ENCODE measurements at places on chromosomes 13 and 19.

GRCh38 chr13:97276862-97277269 lies 54.7 kb downstream of the MBNL2 start:
- no peak for DNase-seq

DNA sequence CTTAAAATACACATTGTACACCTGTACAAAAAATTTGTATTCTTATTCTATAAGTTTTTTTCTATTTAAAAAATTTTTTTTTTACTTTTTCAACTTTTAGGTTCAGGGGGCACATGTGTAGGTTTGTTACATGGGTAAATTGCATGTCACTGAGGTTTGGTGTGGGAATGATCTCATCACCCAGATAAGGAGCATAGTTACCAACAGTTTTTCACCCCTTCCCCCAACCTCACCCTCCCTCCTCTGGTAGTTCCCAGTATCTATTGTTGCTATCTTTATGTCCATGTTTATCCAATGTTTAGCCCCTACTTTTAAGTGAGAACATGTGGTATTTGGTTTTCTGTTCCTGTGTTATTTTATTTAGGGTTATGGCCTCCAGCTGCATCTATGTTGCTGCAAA lies 89.9 kb downstream of the CDK8 start:
- no peak for DNase-seq

DNA sequence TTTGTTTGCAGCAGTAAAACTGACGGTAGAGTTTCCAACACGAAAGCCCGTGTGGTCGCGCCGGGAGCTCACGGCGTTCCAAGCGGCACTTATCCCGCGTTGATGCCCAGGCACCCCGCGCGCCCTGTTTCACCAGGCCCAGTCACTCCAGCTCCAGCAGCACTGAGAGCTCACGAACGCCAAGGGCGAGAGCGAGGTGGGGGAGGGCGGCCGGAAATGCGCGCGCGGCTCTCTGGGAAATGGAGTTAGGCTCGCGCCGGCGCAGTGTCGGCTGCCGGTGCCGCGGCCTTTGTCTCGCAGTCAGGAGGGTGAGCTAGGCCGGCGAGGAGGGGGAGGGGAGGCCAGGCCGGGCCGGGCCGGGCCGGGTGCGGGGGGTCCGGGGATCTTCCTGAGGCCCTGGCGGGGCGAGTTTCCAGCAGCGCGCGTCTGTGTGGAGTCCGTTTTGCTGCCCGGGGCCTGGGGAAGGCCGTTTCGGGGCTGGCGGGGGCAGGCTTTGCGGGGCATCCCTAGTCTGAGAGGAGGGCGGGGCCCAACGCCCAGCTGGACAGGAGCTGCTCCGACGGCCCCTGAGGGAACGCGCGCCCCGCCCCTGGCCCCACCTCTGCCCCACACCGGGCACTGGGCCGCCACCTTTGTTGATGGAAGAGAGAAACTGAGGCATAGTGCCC lies at the start of gene ZNF135:
ZNF135 (plus strand) TSS at position 280 of the 668 bp plus-strand sequence. CDS start 721 bp downstream, outside the sequence.
- DNase-seq: peak; percentile 73

DNA sequence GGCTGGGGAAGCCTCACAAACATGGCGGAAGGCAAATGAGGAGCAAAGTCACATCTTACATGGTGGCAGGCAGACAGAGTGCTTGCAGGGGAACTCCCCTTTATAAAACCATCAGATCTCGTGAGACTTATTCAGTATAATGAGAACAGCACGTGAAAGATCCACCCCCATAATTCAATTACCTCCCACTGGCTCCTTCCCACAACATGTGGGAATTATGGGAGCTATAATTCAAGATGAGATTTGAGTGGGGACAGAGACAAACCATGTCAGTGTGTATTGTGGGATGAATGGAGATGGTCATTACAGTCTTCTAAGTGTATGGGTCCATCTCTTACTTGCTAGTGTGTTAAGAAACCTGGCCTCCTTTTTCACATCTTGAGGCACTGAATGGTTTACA lies 4.4 kb downstream of the BCKDHA start:
- DNase-seq: no peak

- no peak for DNase-seq
Observed at GRCh38 chr19:4016903-4017638, 9.5 kb downstream of the PIAS4 start.

DNA sequence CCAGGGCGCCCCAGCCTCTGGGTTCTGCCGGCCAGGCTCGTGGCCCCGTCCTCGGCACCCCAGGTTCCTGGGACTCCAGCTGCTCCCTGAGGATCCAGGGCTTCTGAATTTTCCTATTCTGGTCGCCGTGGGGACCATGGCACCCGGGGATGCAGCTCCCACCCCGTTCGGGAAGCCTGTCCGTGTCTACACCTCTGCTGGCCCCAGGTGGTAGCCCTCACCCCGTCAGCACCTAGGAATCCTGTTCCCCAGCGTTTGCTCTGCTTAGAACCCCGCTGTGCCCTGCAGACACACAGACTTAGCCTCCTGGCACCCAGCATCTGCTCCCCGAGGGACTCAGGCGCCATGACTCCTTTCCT lies 960 bp downstream of the PPFIA3 start:
- no peak for DNase-seq

DNA sequence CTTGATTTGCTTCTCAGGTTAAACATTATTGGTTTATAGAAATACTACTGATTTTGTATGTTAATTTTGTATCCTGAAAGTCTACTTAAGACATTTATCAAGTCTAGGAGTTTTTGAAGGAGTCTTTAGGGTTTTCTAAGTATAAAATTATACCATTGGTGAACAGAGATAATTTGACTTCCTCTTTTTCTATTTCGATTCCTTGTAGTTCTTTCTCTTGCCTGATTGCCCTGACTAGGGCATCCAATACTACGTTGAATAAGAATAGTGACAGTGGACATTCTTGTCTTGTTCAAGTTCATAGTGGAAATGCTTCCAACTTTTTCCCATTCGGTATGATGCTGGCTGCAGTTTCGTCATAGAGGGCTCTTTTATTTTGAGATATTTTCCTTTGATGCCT lies 807.5 kb upstream of the SLC10A2 start:
- DNase-seq: no peak

Data from stimulated activated naive CD8-positive, alpha-beta T cell treated with anti-CD3 and anti-CD28 coated beads, Interleukin-15, Interleukin-2, amounts not matched to agents 100 U/mL and 50 U/mL, for 24 hours (primary cell).